CD8-positive, alpha-beta memory T cell (primary cell): ENCODE measurements at places on chromosomes 5 and 9. TPM values are rescaled to one million over a fixed set of nuclear protein-coding genes. Genes with fewer than 3 reads are reported as not detected.

DIMT1 gene
- 54.4 TPM for total RNA-seq

C9 gene
- total RNA-seq, result not detected

- H3K4me3 ChIP-seq, result no peak overlapping the region
- H3K36me3 ChIP-seq, result no peaks in the 10 kb centered on the region
- H3K4me1 ChIP-seq, result no peaks in the 10 kb centered on the region
- H3K27me3 ChIP-seq, result no peaks in the 10 kb centered on the region
- DNase-seq, result no peak
- H3K27ac ChIP-seq, result no peak overlapping the region
Observed at GRCh38 chr5:107401470-107402122, 269.1 kb downstream of the EFNA5 start.

GRCh38 chr5:77292026-77292757 is 81.7 kb downstream of the PDE8B start:
- H3K4me3 ChIP-seq, result no peak overlapping the region
- H3K4me1 ChIP-seq, result no peaks in the 10 kb centered on the region
- no peaks in the 10 kb centered on the region for H3K36me3 ChIP-seq
- no peaks in the 10 kb centered on the region for H3K27me3 ChIP-seq
- H3K27ac ChIP-seq, result no peak overlapping the region
